ENCODE measurements at places on chromosomes 7 and 10.

DNA sequence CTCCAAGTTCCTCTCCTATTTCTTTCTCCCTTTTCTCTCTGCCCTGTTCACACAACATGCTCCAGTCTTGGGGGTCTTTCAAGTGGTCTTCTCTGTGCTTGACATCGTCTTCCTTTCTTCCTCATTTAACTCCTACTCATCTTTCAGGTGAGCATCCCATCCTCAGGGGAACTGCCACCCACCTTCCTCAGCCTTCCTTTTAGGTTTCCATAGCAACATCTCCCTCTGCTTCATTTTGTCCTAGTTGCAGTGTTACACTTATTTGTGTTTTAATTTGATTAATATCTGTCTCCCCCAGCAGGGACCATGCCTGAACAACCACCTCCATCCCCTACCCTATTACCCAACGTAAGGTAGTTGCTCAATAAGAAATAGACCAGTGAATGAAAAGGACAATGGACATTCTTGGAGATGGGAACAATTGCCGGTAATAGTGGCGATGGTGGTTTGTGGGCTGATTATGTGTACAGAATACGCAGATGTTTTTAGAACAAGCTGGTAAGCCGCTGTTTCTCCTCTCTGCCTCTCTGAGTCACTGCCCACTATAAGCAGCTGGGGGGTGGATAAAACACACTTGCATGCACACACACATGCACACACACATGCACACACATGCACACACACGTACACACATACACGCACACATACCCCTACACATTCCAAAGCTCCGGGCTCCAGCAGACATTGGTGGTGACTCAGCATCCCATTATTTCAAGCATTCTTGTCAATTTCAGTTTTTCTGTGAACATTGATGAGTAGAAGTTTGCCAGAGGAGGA, 251.6 kb downstream of the GATA3 start:
- DNase-seq: no peak

DNA sequence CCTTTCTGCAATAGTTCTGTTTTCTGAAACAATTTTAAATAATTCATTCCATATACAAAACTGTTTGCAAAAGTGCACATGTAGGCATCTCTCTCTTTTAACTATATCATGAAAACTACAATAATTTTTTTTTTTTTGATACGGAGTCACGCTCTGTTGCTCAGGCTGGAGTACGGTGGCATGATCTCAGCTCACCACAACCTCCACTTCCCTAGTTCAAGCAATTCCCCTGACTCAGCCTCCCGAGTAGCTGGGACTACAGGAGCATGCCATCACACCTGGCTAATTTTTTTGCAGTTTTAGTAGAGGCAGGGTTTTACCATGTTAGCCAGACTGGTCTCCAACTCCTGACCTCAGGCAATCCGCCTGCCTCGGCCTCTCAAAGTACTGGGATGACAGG, 44.0 kb upstream of the SEMA3A start:
- no peak for DNase-seq

GRCh38 chr7:37728747-37729146, 45.2 kb downstream of the GPR141 start:
- DNase-seq: no peak

DNA sequence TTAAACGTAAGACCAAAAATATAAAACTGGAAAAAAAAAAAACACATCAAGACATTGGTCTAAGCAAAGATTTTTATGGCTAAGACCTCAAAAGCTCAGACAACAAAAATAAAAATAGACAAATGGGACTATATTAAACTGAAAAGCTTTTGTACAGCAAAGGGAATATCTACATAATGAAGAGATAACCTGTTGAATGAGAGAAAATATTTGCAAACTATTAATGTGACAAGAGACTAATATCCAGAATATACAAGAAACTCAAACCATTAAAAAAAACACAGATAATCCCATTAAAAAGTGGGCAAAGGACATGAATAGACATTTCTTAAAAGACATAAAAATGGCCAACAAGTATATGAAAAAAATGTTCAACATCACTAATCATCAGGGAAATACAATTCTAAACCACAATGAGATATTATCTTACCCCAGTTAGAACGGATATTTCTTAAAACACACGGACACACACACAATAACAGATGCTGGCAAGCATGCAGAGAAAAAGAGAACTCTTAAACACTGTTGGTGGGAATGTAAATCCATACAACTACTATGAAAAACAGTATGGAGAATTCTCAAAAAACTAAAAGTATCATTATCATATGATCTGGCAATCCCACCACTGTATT, 28.8 kb downstream of the CNOT4 start:
- no peak for DNase-seq

- no peak for DNase-seq
These were observed 67.3 kb downstream of the AFAP1L2 start for GRCh38 chr10:114336823-114337509.

Data from HEK293T (cell line).